ENCODE measurements at places on chromosomes 11 and 22. TPM values are rescaled to one million over a fixed set of nuclear protein-coding genes. Genes with fewer than 3 reads are reported as not detected.

Gene OR2AG2
- total RNA-seq: 0.47 TPM

Gene CREB3L1
- 0.15 TPM for total RNA-seq

Gene OR2D2
- 0.56 TPM for total RNA-seq

Gene MLC1
- not detected for total RNA-seq

Gene GRIK4
- total RNA-seq: 0.16 TPM

Gene OR8B8
- total RNA-seq: not detected

DNA sequence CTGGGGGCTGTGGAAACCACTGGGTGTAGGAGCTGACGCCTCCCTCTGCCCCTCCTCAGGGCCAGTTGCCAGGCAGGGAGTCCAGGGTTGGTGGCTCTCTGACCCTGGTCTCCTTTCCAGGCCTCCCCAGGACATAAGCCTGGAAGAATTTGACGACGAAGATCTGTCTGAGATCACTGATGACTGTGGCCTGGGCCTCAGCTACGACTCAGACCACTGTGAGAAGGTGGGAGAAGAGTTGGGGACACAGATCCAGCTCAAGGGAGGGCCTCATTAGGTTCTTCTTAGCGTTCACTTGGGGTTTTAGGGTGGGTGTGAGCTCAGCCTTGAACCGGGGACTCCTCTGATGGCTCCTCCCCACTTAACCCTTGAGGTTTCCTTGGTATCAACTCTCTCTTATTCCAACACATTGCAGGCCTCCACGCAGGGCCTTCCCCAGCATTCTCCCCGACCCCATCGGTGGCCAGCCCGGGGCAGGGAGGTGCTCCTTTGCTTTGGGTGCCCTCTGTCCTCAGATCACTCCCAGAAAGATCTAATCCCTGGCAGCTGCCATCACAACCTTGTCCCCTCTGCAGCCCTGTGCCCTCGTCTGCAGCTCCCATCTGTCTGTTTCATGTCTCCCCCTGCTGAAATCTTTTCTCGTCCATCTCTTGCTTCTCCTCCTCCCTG is 1.2 kb downstream of the MAPK8IP2 start:
- DNase-seq: no peak

DNA sequence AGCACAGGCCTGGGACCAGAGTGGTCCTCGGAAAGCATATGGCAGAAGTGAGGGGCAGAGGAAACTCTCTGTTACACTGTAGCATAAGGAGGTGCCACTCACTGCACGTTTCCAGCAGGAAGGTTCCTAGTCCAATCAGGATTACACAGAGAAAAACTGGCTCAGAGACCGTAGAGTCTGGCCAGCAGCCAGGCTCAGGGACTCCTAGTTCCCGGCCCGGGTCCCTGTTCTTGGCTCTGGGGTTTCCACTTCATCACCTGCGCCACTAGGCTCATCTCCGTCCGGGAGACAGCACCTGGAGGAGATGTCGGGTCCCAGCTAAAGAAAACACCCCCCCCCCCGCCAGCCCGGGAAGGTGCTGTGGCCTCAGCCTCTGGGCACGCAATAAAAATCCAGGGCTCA is 1.1 kb downstream of the TTLL12 start:
- no peak for DNase-seq

DNA sequence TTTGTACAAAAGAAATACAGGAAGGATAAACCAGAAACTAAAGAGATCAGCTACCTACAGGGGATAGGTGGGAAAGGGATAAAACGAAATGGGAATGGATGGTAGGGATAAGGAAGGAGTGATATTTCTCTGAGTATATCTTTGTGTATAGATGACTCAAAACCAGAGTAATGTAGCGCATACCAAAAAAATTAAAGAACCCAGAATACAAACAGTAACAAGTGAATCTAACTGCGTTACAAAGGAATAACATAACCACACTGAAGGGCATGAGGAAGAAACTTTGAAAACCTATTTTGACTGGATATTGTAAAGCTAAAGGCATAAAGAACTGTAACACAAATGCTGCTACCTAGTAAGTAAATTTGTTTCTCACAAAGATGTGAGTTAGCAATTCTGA is 37.9 kb downstream of the MAPK1 start:
- DNase-seq: no peak

DNA sequence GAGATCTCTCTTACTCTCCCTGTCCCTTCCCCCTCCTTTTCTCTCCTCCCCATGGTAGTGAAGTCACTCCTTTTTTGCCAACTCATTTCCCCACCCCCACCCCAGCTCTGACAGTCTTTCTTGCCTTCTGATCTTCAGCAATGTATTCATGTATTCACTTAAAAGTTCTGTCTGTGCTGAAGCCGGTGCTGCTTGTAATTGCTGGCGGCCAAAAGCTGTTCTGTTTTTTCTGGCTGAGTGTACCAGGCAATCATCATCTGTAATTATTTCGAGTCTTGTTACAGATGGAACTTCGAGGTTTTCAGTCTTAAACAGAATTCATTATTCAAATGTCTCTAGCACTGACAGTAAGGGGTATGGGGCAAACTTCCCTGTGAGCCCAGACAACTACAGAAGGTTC is 99.5 kb downstream of the SPATA19 start:
- no peak for DNase-seq

DNA sequence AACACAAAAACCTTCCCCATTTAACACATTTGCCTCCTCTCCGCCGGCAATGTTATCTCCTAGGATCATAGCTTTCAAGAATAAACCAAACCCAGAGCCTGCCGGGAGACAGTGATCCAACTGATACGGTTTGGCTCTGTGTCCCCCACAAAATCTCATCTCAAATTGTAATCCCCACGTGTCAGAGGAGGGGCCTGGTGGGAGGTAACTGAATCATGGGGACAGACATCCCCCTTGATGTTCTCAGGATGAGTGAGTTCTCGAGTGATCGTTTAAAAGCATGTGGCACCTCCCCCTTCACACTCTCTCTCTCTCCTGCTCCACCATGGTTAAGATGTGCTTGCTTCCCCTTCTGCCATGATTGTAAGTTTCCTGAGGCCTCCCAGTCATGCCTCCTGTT is 33.3 kb downstream of the RBFOX2 start:
- no peak for DNase-seq

GRCh38 chr11:19546325-19546724 is 166.3 kb upstream of the NAV2 start:
- DNase-seq: no peak

GRCh38 chr22:26549902-26550497 is 37.7 kb upstream of the TFIP11 start:
- no peak for DNase-seq

GRCh38 chr11:27552341-27552740 is 45.8 kb upstream of the LIN7C start:
- no peak for DNase-seq

DNA sequence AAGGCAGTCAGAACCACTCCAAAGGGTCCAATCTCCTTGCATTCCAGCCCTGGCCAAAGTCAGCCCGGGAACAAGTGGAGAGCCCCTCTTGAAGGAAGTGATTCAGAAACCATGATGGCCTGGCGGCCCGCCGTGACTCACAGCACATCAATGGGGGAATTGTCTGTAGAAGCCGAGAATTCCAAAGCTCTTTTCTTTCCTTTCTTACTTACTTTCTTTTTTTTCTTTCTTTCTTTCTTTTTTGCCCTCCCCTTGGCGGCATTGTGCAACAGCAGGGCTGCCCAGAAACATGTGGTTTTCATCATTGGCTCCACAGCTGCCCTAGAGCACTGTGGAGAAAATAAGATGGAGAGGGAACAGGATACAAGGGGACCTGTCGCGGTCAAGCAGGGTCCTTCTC is 140.2 kb upstream of the TIMP3 start:
- no peak for DNase-seq

DNA sequence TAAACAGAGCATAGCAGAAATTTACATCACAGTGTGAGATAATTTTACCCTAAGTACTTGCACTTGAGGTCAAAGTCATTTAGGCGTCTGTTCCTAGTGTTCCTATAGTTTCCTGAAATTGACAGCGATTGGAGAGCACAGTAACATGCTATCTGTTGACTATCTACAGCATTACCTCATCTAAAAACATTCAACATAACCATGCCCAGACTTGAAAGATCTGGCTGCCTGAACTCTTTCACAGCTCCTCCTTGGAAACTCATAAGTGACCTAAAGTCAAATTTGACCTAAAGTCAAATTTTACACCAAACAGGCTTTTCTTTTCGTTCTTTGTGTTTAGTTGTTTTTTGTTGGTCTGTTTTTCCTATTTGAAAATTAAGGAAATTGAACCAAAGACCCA is 233.8 kb upstream of the UBASH3B start:
- no peak for DNase-seq

Data from activated T-helper 1 cell treated with anti-CD3 and anti-CD28 coated beads, Interleukin-12 subunit alpha, Interleukin-12 subunit beta, Interleukin-2, Interleukin-4 antibody, amounts not matched to agents 30 ng/mL and 10 ng/mL and 1 ng/mL, durations not matched to agents 14 hours and 24 hours and 36 hours (primary cell).